ENCODE measurements at places on chromosomes 7 and 10.

DNA sequence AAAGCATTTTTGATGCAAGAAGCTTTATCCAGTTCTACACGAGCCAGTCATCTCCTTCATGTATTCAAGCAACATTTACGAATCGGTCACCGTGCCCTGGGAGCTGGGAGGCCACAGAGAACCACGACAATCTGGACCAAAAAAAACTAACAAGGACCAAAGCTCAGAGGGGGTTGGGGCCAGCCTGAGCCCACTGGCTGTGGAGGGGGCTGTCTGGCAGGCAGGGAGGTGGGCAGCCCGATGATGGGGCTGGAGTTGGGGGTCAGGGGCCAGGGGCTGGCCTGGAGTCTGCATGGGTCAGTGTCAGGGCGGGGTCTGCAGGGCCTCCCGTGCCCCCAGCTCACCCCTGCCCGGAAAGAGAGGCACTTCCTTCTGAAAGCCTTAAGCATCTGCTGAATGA lies 12.5 kb upstream of the GRIFIN start:
- DNase-seq, result no peak

GRCh38 chr7:100509231-100509630 lies 25.5 kb downstream of the NYAP1 start:
- peak; percentile 80 for DNase-seq

GRCh38 chr7:105448181-105448580 lies 59.5 kb upstream of the SRPK2 start:
- no peak for DNase-seq

DNA sequence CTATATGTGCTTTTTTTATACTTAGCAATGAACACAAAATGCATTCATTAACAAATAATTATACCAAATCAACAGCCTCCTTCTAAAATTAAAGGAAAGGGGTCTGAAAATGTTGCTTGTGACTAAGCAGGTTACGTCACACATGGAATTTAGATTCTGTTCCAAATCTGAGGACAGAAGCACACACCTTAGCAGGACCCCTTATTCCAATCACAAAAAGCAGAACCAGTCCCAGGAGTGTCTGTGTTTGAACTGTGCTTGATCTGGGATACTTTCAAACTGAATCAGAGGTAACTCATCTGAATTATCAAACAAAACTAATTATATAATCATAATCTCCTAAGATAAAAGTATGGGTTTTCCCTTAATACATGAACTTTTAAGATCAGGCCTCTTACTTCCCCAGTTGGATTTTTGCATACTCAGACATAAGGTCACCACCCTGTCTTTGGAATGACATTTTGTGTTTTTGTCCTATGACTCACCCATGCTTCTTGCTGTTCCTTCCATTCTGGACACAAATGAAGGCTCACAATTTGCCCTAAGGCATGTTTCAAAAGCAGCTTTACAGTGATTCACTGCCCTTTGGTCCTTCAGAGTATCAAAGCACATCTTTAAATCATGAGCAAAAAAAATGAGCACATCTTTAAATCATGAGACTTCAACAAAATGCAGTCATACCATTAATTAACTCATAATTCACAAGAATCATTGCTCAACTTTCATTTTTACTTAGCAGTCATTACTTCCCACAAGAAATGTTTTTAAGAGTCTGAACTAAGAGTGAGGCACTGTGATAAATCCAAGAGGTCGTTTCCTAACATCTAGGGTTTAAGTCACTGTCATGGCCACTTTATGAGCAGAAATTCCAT lies 35.5 kb downstream of the SEMA3C start:
- peak; percentile 100 for DNase-seq

- peak; percentile 86 for DNase-seq
Observed at GRCh38 chr7:132435016-132435990, 141.0 kb downstream of the PLXNA4 start.

DNA sequence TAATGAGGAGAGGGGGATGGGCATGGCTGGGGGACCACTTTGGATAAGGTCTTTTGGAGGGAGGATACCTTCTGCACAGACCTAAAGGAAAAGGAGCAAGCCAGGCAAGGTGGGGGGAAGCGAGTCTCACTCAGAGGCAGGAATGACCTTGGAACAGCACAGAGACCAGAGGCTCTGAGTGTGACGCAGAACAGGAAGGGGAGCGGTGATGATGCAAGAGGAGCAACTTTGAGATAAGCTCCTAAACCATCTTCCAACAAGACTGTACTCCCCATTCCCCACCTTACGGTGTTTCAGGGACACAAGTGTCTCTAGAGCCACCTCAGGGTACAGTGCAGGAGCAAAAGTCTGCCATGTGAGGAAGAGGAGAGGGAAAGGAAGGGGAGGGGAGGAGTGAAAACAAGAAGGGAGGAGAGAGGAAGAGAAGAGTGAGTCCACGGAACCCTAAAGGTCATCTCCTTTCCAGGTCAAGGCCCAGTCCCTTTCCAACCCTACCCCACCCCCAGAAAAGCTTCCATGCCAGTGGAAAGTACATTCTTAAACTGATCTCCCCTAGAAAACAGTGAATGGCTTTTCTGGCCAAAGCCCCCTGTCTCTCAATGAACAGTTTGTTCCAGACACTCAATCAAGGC lies 54.1 kb downstream of the JAZF1 start:
- no peak for DNase-seq

GRCh38 chr10:11548768-11549099 lies 62.7 kb downstream of the USP6NL start:
- DNase-seq, result no peak

GRCh38 chr10:102770108-102770482 lies 26.3 kb downstream of the WBP1L start:
- peak; percentile 20 for DNase-seq

DNA sequence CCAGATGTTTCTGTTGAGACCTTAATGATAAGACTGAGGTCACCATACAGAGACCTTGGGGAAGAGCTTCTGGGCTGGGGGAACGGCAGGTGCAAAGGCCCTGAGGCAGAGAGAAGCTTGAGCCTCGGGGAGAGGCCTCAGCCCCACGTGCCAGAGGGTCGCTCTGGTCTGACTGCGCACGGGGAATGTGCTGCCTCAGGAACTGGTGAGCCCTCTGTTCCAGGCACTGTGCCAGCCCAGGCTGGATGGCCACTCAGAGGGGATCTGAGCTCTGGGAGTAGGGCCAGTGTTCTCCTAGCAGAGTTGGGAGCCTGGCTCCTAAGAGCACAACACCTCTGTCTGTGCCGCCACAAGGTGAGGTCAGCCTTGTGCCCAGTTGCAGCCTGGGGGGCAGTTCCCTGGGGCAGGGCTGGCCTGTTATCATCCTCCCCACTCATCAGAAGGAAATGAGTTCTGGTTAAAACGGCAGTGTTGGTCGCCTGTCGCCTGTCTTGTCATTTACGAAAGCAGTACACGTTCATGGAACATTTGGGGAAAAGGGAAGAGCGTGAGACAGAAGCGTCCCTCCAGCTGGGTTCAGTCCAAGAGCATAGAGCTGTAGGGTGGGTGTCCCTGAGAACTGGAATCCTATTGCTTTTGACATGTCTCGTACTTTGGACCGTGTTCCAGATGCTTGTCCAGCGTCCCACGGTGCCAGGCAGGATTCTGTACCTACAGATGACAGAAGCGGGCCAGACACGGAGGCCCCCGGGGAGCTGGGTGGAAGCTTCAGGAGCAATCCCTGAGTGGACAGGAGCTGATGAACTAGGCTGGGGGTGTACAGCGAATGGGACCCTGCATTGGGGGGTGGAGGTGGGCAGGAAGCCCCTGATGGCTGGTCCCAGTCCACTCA lies 4.3 kb downstream of the TTYH3 start:
- no peak for DNase-seq

GRCh38 chr7:75979759-75980429 lies 14.5 kb downstream of the TMEM120A start:
- DNase-seq, result no peak

GRCh38 chr10:110989016-110989415 lies 69.6 kb downstream of the SHOC2 start:
- no peak for DNase-seq

- no peak for DNase-seq
Observed at GRCh38 chr7:116629051-116629463, 42.9 kb upstream of the MET start.

- DNase-seq, result no peak
Observed at GRCh38 chr7:36116347-36117202, 36.5 kb upstream of the EEPD1 start.

- no peak for DNase-seq
Observed at GRCh38 chr10:124624466-124624865, 119.7 kb downstream of the FAM53B start.

DNA sequence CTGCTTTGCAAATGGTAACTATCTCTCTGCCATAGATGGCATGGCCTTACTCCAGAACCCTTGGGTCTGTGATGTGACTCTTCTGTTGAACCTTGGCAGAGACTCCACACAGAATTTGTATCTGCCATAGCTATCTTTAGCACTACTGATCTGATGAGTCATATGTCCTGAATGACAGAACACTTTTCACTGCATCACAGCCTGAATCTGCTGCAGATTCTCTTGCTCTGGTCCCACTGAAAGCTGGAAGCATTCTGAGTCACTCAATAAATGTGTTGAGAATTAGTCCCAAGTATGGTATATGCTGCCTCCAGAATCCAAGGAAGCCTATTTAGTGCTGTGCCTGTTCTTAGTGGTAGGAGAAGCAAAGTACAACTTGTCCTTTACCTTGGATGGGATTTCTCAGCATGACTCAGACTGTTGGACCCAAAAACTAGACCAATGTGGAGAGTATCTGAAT lies 39.5 kb upstream of the ANKRD1 start:
- DNase-seq, result peak; percentile 89

- DNase-seq, result no peak
Observed at GRCh38 chr10:75422913-75423312, 8.5 kb upstream of the LRMDA start.

DNA sequence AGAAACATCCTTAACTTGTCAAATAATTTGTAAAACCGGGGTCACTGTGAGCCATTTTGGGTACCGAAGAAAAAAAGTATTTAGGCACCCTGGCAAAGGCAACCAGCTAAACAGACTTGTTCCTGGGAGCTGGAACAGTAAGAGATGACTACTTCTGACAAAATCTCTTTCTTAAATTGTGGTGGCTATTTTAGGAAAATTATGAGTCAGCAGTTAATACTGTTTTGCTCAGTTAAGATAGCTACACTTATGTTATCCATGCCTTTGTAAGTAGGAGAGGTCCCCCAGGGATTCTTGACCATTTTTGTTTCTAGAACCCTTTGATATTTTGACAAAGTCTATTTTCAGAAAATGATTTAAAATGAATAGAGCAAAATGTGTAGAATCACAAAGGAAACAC lies 68.7 kb downstream of the TAX1BP1 start:
- DNase-seq, result no peak

DNA sequence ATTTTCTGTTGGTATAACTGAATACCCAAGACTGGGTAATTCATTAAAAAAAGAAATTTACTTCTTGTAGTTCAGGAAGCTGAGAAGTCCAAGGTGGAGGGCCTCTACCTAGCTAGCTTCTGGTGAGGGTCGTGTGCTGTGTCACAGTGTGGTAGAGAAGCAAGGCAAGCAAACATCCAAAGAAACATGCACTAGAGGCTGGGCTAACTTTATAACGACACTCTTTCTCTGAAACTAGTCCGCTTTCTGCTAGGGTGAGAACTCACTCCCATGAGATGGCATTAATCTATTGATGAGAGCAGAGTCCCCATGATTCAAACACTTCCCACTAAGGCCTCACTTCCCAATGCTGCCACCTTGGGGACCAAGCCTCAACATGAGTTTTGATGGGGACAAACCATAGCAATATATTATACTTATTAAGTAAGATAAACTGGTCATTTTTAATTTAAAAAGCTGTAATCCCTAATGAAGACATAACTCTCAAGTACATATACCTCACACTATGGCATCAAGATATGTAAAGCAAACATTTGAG lies 50.8 kb downstream of the PHYHIPL start:
- DNase-seq, result no peak

GRCh38 chr10:104937567-104937966 lies 296.5 kb downstream of the SORCS3 start:
- no peak for DNase-seq

DNA sequence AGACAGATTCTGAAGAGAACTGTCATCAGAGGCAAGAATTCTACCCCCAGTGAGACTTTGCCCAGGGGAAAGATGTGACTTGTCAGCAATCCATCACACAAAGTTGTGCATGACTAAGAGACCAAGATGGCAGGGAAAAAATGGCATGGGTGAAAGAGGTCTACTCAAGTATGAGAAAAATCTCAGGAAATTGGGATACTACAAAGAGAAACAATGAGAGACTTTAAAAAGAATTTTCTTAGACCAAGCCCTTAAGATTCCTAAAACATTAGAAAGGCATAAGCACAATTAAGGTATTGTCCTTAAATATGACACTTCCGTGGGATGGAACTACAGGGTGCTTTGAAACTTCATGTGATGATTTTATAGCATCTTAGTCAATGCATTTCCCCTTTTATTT lies 45.6 kb upstream of the PDE1C start:
- peak; percentile 69 for DNase-seq

DNA sequence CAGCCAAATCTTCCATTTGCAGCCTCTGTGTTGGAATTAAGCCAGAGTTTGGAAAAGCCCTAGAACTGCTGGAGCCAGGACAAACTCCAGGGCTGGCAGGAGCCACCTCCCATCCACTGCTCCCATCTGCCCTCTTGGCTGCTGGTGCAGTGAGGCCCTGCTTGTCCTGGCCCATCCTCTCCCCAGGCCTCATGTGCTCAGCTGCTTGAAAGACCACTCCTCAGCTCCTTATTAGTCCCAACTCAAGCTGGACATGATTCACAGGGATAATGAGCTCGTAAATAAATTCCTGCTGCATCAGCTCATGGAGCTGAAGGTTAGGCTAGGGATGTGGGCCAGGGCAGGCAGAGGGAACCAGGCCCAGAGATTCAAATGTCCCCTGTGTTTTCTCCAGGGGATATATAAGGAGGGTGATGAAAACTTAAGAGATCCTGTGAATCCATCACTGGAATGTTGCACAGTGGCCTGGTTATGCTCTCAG lies 282.8 kb downstream of the RPS24 start:
- no peak for DNase-seq

DNA sequence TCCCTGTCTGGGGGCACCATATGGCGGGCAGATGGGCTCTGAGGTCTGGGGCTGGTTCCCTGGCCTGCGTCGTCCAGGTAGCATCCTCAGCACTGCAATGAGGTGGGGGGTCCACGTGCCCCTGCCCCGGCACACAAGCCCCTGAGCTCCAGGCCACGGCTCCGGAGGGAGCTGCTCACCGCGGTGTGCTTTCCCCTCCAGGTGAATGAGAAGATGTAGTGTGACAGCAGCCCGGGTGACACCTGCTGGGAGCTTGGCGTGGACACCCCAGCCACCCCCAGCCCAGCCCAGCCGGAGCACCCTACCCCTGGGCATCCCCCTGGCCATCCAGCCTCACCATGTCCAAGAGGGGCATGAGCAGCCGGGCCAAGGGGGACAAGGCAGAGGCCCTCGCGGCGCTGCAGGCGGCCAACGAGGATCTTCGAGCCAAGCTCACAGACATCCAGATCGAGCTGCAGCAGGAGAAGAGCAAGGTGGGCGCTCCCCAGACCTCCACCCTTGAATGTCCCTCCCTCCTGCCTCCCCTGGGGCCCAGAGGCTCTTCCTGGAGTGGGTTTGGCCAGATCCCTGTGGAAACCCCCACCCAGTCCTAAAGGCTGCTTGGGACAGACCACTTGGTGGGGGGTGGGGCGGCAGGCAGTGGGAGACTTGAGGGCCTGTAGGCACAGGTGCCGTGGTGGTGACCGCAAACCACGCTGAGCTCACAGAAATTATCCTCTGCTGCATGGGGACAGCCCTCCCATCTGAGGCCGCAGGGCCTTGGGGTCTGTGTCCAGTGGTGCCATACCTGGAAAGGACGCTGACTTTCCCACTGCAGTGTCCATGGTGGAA lies 38.9 kb downstream of the JAKMIP3 start:
- DNase-seq, result no peak

GRCh38 chr10:85986777-85987176 lies 379.8 kb downstream of the GRID1 start:
- DNase-seq, result no peak

Data from trophoblast cell (in vitro differentiated cells and primary cell).